ENCODE measurements at places on chromosomes 2 and 18.

GRCh38 chr18:12703664-12704063 is 822 bp downstream of the PSMG2 start:
- DNase-seq: no peak

DNA sequence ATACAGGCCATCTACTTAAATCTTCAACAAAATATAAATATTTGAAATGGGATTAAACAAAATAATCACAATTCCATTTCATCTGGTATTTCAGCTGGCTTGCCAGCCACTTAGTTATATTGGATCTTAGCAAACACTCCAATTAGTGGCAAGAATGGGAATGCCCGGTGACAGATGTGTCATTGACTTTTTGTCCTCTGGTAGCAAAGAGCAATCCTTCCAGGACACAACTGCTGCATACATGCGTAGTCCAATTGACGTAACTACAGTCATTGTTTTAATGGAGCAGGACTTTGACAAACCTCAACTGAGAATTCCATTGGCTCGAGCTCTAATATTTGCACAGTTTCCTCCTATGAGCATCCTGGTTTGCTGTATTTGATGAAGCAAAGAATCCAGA is 69.9 kb downstream of the RNF152 start:
- no peak for DNase-seq

DNA sequence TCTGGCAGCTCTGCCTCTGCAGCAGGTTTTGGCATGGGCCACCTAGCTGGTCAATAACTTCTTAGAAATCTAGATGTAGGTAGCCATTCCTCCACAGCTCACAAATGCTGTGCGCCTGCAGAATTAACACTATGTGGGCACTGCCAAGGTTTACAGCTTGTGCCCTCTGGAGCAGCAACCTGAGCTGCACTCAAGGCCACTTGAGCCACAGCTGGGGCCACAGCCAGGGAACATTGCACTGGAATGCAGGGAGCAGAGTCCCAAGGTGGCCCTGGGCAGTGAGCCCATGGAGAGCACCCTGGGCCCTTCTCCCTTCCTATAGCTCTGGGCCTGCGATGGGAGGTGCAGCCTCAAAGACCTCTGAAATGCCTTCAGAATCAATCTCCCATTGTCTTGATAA is 365.3 kb downstream of the SATB2 start:
- no peak for DNase-seq

DNA sequence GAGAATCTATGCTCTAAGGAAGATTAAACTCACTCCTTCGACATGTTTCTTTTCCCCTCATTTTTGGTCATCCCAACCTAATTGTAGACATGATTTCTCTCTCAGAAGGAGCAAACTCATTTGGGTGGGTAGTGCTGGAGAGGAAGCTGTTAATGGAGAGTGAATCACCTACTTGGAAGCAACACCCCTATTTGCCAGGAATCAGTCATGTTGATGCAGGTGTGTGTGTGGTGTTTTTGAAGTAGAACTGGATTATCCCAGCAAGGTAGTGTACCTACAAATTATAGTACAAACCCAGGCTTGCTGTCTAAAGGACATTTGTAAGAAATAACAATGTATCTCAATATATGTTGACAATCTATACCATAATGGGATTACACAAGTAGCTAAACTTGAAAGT is 186.4 kb downstream of the EPHA4 start:
- no peak for DNase-seq

- no peak for DNase-seq
Measured at GRCh38 chr2:239264492-239264837, 136.4 kb downstream of the HDAC4 start.

GRCh38 chr18:76484749-76485387 is 10.2 kb downstream of the ZNF516 start:
- DNase-seq: no peak

DNA sequence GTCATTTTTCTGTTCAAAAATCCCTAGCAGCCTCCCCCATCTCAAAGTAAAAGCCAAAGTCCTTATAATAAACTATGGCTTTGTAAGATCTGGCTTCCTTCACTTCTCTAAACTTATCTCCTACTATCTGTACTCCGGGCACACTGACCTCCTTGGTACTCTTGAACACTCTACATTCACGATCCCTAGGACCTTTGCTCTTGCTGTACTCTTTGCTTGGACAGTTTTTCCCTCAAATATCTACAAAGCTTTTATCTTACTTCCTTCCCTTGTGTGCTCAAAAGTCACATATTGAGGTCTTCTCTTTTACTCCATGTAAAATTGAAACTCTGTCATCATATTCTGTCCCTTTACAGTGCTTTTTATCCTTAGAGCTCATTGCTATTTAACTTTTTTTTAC is 616.6 kb downstream of the IRS1 start:
- DNase-seq: no peak

- DNase-seq: peak; percentile 18
Measured at GRCh38 chr18:70289351-70290312, 787 bp downstream of the SOCS6 start.

DNA sequence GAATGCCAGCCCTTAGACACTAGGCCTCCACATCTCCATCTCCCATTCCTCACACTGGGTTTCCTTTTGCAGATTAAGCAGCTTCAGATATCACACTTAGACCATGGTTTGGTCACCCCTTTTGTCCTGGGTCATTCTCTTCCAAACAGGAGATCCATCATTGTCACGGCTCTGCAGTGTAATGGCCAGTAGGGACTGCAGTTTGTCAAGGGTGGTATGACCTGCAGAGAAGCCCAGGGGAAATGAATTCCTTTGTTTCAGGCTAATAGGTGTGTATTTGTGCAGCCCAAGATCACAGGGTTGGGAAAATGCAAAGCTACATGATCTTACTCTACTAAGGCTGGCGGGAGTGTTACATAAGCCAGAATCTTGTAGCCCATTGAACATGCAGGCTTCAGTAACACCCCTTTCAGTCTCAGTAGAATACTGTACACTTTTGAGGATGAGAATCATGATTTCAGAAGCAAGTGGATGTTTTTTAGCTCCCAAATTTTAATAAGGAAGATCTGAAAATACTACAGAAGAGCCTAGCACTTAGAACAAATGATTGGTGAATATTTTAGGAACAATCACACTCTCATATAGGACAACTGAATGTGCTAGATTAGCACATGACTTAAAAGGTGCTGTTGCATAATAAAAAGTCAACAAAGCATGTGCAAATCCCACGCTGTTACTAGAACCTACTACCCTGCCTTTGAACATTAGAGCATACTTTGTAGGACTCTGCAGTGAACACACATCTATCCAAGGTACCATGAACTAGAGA is 24.0 kb upstream of the LPIN1 start:
- no peak for DNase-seq
